ENCODE measurements at places on chromosomes 4 and X. TPM values are rescaled to one million over a fixed set of nuclear protein-coding genes. Genes with fewer than 3 reads are reported as not detected.
A peak's percentile ranks its signal among the peaks of the same experiment; 100 is the strongest.

The DNASE1L1 gene
- 48.6 TPM for polyA plus RNA-seq

The C4orf46 gene
- polyA plus RNA-seq, result 15.5 TPM

The TIGD4 gene
- 3.6 TPM for polyA plus RNA-seq

DNA sequence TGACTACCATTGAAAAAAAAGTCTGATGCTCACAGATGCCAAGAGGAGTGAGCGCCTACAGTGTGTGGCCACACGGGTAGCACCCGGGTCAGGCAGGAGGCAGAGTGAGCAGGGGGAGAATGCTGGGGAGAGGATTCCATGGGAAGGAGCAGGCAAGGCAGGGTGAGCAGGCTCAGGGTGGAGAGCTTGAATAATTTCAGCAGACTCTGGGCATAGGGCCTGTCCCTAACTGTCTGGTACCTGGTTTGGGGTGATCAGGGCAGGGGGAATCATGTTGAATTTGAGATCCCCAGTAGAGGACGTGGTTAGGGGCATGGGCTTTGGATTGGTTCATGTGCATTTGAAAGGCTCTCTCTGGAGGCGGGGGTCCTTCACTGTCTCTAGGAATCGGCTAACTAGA is 51.2 kb upstream of the TLR3 start:
- no peak for DNase-seq

The TSPAN5 gene
- polyA plus RNA-seq, result 13.0 TPM

- DNase-seq, result no peak
Observed at GRCh38 chr4:36676139-36677050, 395.0 kb downstream of the DTHD1 start.

GRCh38 chr4:39526765-39527295 is 409 bp downstream of the UGDH start:
- no peak for DNase-seq

The MAGED4 gene
- polyA plus RNA-seq, result 29.4 TPM

The MAGEA3 gene
- polyA plus RNA-seq, result not detected

DNA sequence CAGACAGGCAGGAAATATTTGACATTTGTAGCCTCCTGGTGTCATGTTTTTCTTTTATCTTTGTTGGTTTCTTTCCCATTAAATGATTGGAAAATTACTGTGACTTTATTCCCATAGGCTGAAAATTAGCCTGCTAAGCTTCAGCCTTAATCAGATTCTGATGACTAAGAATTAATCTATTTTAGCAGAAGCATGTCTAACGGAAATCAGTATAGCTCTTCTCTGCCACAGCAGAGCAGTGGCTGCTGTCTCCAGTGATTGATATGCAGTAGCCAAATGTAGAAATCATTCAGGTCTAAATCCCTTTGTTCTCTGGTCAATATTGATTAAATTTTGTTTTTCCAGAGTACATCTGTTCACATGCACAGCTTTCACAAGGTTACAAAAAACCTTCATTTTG is 199.3 kb downstream of the GC start:
- no peak for DNase-seq

The CXorf49 gene
- polyA plus RNA-seq, result not detected

DNA sequence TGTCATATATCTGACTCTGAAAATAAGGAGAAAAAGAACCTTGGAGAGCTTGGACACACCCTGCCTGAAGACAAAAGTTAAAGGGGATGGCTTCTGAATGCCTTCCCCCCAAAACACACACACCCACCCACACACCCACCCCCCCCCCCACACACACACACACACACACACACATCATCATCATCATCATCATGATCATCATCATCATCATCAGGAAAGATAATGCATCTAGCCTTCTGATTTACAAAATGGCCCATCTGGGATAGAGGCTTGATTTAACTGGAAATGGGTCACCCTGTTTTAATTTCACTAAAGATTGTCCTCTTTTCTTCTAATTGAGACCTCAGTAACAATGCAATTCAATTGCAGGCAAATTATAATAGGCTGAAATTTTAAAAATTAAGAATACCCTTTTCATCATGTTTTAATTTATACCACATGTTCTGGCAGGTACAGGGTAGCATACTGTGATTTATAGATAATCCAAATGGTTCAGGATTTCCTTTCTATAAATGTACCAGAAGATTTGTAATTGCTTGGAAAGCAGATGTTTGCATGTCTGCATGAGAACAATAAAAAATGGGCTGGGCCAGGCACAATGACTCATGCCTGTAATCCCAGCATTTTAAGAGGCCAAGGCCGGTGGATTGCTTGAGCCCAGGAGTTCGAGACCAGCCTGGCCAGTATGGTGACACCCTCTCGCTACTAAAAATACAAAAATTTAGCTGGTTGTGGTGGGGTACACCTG is 56.5 kb downstream of the TRIM2 start:
- peak; percentile 40 for DNase-seq

The TRIM60 gene
- not detected for polyA plus RNA-seq

DNA sequence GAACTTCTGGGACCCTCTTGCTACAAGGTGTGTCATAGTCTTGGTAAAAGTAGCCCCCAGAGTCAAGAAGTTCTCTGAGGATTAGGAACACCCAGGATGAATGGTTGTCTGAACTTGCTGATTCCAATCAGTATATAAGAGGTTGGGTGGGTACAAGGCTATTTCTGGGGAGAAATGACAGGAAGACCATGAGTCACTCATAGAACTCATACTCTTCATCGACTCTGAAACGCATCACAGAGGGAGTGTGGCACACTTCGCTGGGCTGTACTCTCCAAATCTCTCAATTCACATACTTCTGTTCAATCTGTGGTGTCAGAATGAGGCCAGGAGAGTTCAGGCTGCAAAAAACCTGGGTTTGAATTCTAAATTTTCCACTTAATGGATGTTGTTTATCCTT is 193.2 kb upstream of the LEF1 start:
- no peak for DNase-seq

- DNase-seq, result no peak
Observed at GRCh38 chr4:143109376-143109775, 75.3 kb upstream of the USP38 start.

DNA sequence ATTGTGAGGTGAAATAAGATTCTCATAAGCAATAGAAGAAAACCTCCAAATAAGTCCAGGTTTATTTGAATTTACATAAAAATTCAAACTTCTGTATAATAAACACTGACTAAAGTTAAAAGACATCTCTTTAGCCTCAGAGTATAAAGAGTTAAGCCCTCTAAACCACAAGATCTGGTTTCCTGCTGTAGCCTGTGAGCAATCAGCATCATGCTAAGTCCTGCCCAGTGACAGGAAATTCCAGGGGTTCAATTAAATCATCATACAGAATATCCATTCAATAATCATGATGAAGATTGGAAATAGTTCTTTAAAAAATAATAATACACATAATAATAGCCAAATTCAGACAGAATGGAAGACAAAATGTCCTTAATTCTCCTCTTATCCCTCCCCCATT is 139.2 kb upstream of the DGKK start:
- no peak for DNase-seq

GRCh38 chr4:84492737-84493091 is 6.4 kb downstream of the NKX6-1 start:
- DNase-seq, result no peak

The DGKK gene
- polyA plus RNA-seq, result not detected

- DNase-seq, result no peak
Observed at GRCh38 chr4:53937918-53938317, 126.5 kb downstream of the CHIC2 start.

The DUSP21 gene
- not detected for polyA plus RNA-seq

GRCh38 chr4:151671541-151672059 is 89.2 kb downstream of the GATB start:
- no peak for DNase-seq

The ADAMTS3 gene
- polyA plus RNA-seq, result 2.0 TPM

The TBC1D19 gene
- polyA plus RNA-seq, result 10.4 TPM

The HS3ST1 gene
- 0.05 TPM for polyA plus RNA-seq

- no peak for DNase-seq
Observed at GRCh38 chr4:118289794-118290193, 63.0 kb downstream of the PRSS12 start.

- no peak for DNase-seq
Observed at GRCh38 chr4:40307627-40308497, 27.3 kb upstream of the CHRNA9 start.

The ZIC3 gene
- polyA plus RNA-seq, result not detected

DNA sequence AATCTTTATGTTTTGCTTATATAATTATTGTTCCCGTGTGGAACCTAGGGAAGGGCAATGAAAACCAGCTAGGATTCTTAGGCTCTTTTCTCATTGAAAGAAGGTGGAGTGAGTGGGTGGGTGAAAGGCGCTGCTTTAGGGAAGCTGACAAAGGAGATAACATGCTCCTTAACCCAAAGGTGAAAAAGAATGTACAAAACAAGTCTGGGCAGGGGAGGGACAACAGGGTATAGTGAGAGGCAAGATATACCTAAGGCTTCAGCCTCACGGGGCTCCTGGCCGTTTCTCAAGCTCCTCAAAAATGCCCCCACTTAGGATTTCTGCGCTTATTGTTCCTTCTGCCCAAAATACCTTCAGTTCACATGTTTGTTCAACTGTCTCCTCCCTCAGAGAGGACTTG is 1.8 kb downstream of the SH2D1A start:
- no peak for DNase-seq

- DNase-seq, result no peak
Observed at GRCh38 chr4:36274158-36274557, 7.3 kb upstream of the DTHD1 start.

DNA sequence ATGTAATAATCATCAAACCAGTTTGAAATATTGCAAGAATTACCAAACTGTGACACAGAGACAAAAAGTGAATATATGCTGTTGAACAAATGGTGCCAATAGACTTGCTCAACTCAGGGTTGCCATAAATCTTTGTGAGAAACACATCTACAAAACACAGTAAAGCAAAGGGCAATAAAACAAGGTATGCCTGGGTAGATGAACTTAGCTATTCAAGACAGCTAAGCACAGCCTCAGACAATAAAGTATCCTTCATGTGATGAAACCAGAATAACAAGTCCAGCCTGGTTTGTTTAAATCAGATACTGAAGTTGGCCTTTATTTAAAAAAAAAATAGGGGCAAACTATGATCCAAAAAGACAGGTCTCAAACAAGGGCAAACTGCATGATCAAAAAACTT is 19.2 kb downstream of the LAMTOR3 start:
- no peak for DNase-seq

DNA sequence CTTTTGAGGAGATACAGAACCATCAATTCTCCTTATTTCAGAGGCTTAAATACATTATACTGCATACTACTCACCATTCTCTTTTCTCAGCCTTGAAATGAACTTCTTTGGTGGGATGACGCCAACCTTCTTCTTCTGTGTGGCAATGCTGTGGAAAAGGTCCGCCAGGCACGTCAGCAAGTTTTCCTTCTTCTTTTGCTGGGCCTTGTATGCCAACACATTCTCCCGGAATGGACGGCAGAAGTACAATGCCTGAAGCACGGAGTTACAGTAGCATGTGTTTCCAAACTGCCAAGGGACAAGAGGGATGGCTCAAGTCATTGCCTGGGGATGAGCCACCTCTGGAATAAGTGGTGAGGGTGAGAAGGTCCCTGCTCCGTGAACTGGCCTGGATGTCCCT is 31.2 kb downstream of the USP46 start:
- no peak for DNase-seq

Data from forelimb muscle (tissue), 1 donor.